ENCODE measurements at places on chromosomes 6 and 20.

DNA sequence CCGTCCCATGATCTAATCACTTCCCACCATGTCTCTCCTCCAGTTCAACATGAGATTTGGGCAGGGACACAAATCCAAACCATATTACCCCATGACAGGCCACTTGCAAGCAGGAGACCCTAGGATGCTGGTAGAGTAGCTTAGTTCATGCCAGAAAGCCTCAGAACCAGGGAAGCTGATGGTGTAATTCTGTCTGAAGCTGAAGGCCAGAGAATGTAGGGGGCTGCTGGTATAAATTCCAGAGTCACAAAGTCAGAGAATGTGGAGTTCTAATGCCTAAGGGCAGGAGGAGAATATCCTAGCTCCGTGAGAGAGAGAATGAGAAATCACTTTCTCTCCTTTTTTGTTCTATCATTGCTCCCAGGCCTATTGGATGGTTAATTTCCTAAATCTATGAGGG lies 90.3 kb upstream of the IMPG1 start:
- no peak for DNase-seq

DNA sequence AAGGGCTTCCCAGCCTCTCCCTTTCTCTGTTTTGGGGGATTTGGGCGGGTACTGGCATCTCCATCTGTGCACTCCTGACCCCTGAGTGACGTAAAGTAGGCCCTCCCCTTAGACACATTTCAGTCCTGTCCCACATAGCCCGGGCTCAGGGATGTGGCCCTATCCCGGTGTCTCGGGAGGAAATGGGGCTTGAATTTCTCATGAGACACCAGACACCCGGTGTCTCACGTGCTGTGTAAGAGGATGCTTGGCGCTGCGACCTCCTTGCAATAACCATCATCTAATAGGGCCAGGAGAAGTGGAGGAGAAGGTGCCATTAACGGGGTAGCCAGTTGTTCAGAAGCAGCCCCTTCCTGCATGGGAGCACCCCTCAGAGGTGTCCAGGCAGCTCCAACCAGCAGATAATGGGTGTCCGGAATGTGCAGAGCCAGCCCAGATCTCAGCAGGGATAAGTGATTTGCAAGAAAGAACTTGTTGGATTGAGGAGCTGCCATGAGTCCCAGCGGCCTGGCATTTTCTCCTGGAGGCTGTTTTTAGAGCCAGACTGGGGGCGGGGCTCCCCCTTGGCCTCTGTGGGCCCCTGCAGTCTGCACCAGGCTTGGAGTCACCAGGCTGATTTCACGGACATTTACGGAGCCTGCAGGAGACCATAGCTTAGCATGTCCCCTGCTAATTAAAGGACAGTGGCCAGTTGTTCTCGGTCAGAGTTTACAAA lies 372.0 kb downstream of the PREX1 start:
- DNase-seq = no peak

DNA sequence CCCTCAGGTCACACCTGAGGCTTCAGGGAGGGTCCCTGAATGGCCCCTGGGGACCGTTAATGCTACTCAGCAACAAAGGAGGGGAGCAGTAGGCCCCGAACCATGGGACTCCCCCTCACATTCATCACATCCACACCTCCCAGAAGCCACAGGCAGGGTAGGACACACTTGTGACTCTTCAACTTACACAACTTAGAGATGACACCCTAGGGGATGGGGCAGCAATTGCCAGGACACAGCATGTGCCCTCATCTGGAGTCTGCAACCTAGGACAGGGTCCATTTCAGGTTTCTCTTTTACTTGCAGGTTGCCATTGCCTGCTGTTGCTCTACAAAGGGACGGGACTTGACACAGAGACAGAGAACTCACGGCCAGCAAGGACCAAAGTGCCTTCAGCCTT lies 770 bp downstream of the ULBP3 start:
- no peak for DNase-seq

DNA sequence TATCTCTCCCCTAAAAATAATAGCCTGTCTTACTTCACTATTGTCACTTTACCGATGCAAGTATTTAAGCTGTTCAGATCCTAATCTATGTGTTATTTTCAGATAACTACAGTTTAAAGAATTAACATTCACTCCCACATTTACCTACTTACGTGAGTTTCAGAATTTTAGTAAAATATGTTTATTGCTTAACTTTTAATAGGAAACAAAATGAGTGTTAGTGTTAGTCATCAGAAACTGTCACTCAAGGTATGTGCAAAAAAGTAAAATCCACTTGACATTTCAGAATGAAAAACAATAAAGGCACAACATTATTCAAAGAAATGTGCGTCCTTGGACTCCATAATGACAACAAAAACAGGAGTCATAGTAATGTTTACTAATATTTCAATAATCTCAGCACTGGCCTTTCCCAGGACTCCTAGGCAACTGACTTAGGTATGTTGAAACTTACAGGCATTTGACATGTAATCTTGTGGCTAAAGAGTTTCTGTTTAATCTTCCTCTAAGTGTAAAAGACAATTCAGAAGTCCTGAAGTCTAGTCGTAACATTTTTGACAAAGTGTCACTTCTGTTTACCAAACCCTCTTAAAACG lies 4.5 kb downstream of the ATXN1 start:
- DNase-seq = no peak

DNA sequence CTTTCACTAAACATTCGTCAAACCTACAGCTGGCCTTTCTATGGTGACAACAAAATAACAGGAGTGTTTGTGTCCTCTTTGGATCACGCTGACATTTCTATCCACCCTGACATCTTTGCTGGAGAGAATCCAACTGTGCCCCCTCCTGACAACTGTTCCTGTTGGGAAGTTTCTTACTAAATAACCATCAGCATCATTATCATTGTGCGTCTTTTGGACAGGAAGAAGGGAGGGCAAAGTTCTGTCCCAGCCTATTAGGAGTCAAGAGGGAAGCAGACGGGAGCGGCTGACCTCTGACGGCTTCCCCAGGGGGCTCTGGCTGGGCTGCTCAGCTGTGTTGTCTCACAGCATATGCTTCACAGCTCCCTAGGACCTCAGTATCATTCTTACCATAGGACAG lies 195.9 kb upstream of the SULF2 start:
- DNase-seq = no peak

DNA sequence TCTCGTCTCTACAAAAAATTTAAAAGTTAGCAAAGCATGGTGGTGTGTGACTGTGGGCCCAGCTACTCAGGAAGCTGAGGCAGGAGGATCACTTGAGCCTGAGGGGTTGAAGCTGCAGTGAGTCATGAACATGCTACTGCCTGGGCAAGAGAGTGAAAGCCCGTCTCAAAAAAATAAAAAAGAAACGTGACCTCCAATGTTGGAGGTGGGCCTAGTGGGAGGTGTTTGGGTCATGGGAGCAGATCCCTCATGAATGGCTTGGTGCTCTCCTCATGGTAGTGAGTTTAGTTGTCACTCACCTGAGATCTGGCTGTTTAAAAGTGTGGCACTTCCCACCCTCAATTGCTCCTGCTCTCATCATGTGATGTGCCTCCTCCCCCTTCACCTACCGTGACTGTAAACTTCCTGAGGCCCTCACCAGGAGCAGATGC lies 24.3 kb downstream of the RBL1 start:
- DNase-seq = no peak

DNA sequence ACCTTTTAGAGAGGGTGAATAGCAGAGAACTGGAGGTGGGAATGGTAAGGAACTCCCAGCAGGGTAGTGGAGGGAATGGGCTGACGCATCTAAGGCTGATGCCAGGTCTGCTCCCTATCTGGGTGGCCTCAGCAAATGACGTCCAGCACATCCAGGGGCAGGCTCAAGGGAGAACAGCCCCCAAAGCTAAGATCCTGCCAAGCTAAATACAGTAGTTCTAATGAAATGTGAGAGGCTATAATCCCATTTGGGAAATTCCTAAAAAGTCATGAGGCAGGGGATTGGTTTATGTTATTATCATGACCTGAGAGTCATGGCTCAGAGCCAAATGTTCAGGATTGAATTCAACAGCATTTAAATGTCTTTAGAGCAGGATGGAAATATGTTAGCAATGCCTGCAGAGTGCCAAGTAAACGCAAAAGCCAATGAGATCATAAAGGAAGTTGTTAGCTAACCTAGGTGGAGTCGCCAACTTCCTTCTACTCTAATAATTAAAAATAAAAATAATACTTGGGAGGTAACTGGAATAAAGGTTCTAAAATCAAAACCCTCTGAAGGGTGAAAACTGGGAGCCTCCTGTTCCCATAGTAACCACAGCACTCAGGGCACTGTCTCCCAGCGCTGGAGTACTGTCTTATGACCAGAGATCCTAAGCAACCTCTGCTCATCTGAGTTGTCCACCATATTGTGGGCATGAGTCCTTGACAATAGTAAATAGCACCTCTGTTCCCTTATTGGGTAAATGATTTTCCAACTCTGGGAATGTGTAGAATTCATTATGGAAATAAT lies 34.8 kb downstream of the IYD start:
- no peak for DNase-seq

- peak; percentile 67 for DNase-seq
Measured at GRCh38 chr6:133837801-133838349, 51.0 kb upstream of the TCF21 start.

DNA sequence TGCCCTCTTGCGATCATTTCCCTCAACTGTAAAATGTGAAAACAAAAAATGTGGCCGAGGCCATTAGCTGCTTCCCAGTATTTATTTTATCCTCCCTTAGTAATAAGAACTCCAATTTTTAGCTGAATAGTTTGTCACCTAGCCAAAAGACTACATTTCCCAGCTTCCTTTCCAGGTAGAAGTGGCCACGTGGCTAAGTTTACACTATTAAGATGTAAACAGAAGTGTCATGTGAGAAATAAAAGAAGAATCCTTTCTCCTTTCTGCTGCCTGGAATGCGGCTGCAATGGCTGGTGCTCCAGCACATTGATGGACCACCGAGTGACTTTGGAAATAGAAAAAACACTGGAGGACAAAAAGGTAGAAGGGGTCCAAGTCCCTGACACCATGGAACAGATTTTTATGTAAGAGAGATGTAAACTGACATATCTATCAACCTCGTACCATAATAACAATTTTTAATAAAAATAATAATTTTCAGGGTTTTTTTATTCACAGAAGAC lies 268.8 kb downstream of the PKHD1 start:
- no peak for DNase-seq

GRCh38 chr6:159217595-159218275 lies 48.5 kb downstream of the FNDC1 start:
- DNase-seq = peak; percentile 40

DNA sequence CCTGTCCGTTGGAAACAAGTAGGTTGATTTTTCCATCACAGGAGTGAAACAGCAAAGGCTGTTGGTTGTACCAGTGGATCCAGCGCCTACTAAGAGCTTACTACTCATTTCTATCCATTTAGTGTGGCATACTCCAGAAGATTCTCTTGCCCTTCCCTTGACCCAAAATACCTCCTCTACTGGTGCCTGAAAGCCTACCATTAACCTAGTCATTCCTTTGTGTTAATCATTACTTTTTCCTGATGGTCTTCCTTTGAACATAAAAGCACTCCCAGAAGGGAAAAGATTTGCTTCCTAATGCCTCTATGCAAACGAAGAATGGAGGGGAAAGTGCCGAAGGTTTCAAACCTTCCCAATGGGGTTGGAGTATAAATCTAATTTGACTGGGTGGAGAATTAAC lies 123.3 kb downstream of the QRSL1 start:
- no peak for DNase-seq

DNA sequence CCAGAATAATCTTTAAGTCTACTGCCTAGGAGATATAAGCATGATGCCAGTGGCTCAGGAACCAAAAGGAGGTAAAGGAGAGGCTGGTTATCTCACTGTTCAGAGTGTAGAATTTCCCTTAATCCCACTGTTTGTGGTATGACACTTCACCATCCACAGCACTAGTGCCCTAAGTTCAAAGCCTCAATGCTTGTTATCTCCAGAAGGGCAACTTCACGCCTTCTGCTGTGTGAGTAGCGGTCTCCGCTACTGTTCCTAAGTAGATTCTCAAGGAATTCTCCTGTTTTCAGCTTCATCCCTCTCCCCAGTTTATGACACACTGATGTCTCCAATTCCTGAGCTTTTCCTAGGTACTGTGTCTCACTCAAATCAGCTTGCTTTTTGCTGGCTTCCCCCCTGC lies 13.7 kb upstream of the SNPH start:
- DNase-seq = no peak

GRCh38 chr20:3239026-3239866 lies at the start of gene SLC4A11:
TSS of gene SLC4A11 (minus strand) at chr20:3239190. CDS start at chr20:3239137, 53 bp downstream.
- no peak for DNase-seq

DNA sequence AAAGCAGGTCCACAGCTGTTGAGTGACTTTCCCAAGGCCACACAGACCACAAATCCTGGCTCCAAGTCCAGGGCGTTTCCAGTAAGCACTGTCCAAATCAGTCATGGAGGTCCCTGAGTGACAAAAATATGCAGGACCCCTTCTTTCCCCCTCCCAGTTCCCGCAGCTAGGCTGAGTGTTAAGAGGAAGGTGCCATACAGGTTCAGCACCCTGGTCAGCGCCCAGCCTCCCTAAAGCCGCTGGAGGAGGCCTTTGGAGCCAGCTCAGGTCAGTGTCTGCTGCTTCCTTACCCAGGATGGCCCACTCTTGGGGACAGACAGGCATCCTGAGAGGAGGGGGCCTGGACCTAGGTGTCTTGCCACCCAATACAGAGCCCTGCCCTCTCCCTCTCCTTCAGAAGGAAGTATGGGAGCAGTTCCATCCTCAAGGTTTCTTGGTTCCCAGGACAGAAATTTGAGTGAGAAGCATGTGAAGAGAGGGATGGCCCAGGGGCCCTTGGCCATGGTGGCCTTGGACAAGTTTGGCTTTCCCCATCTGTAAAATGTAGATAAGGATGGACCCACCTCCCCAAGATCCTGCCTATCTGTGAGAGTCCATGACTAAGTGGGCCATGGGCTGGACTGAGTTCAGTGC lies 13.2 kb downstream of the TMEM74B start:
- no peak for DNase-seq

DNA sequence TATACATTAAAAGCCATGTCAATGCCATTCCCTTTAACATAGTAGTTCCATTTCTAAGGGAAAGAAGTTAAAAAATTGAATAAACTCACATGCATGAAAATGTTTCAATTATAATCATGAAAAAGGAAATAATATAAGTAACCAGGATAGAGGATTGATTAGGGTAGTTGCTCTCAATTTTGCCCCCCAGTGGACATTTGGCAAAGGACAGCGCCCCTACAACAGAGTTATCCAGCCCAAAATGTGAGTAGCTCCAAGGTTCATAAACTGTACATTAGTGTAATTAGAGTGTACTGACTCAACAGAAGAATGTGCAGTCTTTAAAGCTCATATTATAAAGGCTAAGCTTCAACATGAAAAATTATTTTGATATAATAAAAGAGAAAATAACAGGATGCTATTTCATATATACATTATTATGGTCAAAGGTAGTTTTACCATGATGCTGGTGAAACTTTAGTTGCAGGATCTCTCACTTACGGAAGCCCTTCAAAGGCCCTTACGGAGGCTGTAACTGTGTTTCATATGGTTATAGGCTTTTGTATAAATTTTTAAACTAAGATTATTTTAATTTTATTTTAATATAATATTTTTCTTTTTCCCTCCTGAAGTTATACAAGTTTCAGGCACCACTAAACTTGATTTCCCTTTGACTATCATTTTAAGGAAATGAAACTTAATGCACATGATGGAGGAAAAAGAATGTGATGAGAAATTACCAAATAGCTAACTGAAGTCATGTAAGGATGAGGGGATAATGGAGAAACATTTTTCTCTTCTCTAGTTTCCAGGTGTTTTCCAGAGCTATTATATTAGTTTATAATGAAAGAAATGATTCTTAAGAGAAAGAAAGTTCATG lies 403.6 kb downstream of the PLCB1 start:
- DNase-seq = no peak

GRCh38 chr6:83862776-83863471 lies 3.4 kb downstream of the CYB5R4 start:
- DNase-seq = no peak

GRCh38 chr20:13586133-13586532 lies 52.6 kb downstream of the TASP1 start:
- no peak for DNase-seq

Measured in COR-L47 (cell line).